Activated CD4-positive, alpha-beta memory T cell treated with anti-CD3 and anti-CD28 coated beads, Interleukin-2, amount 10 ng/mL, durations not matched to agents 7 days and 5 days (primary cell): ENCODE measurements at places on chromosomes 13 and 19. TPM values are rescaled to one million over a fixed set of nuclear protein-coding genes. Genes with fewer than 3 reads are reported as not detected.

The IZUMO2 gene
- total RNA-seq = not detected

The FAM83E gene
- 2.6 TPM for total RNA-seq

The LINGO3 gene
- total RNA-seq = 0.63 TPM

The KISS1R gene
- total RNA-seq = 1.8 TPM

The FLT1 gene
- total RNA-seq = 2.0 TPM

The CGB1 gene
- not detected for total RNA-seq

The TNFSF11 gene
- total RNA-seq = 7.5 TPM

DNA sequence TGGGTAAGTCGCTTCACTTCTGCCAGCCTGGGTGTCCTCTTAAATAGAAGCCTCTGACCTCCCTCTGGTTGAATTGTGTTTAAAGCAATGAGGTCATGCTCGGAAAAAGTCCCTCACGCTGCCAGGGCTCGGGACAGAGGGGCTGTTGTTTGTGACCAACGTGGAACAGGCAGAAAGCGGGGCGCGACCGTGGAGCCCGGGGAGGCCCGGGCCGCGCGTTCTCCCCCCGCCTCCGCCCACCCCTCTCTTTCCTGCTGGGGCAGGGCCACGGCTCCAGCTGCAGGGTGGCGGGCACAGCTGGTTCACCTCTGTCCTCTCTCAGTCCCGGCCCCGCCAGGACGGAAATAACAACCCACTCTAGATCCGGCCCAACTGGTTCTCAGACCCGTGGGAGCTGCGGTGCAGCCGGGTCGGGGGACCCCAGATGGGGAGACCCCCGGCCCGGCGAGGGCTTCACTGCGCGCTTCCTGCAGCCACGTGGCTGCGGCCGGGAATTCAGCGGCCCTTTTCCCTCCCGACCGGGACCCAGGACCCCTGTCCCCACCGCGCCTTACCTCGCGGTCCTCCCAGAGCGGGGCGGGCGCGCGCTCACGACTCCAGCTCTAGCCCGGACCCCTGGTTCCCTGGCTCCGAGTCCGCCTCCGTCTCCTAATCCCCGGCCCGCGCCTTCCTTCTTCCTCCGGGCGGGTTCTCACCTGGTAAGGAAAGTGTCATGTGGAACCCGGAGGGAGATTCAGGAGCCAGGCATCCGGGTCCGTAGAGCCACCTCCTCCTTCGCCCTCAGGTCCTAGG is 1.9 kb downstream of the CDC42EP5 start:
- no peaks in the 10 kb centered on the region for H3K36me3 ChIP-seq
- no peak for DNase-seq
- H3K4me3 ChIP-seq = no peak overlapping the region
- H3K4me1 ChIP-seq = peaks cover 10% of the 10 kb centered on the region
- no peak overlapping the region for H3K27ac ChIP-seq
- peaks cover 42% of the 10 kb centered on the region for H3K27me3 ChIP-seq

GRCh38 chr19:48989701-48990291 is 3.3 kb downstream of the GYS1 start:
- DNase-seq = no peak
- H3K4me1 ChIP-seq = peaks cover 33% of the 10 kb centered on the region
- H3K36me3 ChIP-seq = peaks cover 42% of the 10 kb centered on the region
- no peaks in the 10 kb centered on the region for H3K27me3 ChIP-seq

- no peaks in the 10 kb centered on the region for H3K27me3 ChIP-seq
- H3K36me3 ChIP-seq = peaks cover 58% of the 10 kb centered on the region
- H3K4me3 ChIP-seq = peak overlapping the region; percentile 68
Observed at GRCh38 chr19:41327576-41328156, 17.7 kb downstream of the CCDC97 start.

- H3K4me3 ChIP-seq = no peak overlapping the region
- H3K36me3 ChIP-seq = peaks cover 37% of the 10 kb centered on the region
- no peaks in the 10 kb centered on the region for H3K27me3 ChIP-seq
Observed at GRCh38 chr13:30457306-30457891, 8.3 kb downstream of the HMGB1 start.

- H3K4me1 ChIP-seq = peaks cover 2% of the 10 kb centered on the region
- H3K4me3 ChIP-seq = no peak overlapping the region
- DNase-seq = no peak
- no peaks in the 10 kb centered on the region for H3K27me3 ChIP-seq
Observed at GRCh38 chr13:42116225-42116624, 67.8 kb downstream of the DGKH start.

- no peak overlapping the region for H3K4me3 ChIP-seq
- no peaks in the 10 kb centered on the region for H3K4me1 ChIP-seq
- H3K27me3 ChIP-seq = peaks cover 19% of the 10 kb centered on the region
- H3K27ac ChIP-seq = no peak overlapping the region
- no peak for DNase-seq
Observed at GRCh38 chr13:111527614-111528229, 207.3 kb downstream of the TEX29 start.

DNA sequence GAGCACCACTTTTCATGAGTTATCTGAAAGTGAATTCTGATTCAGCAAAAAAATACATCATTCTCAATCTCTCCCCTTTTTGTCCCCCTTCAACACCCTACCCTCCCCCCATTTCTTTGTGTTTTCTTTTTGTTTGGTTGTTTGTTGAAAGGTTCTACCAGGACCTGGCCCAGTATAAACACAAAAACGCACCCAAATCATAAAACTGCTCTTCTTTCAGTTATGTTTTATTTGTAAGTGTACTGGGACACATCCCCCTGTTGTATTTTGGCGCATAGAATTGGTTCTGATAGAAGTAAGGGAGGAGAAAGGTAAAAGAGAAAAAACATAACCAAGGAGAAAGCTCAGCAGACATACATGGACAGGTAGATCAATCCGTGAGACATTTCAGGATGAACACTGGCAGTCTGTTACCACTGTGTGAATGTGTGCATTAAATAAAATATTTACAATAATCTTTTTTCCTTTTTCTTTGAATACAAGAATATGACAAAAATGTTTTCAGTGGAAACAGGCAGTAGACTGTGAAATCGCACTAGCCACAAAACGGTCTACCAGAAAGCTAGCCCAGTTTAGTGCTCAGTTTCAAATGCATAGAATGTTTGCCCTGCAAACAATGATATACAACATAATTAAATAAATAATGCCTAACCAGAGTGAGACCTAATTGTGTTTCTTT is 4.2 kb downstream of the POU4F1 start:
- no peak overlapping the region for H3K27ac ChIP-seq
- DNase-seq = no peak
- peaks cover 82% of the 10 kb centered on the region for H3K27me3 ChIP-seq
- peaks cover 14% of the 10 kb centered on the region for H3K36me3 ChIP-seq
- H3K4me3 ChIP-seq = no peak overlapping the region

- no peak overlapping the region for H3K4me3 ChIP-seq
- H3K27ac ChIP-seq = no peak overlapping the region
- H3K36me3 ChIP-seq = no peaks in the 10 kb centered on the region
- no peaks in the 10 kb centered on the region for H3K27me3 ChIP-seq
- no peaks in the 10 kb centered on the region for H3K4me1 ChIP-seq
- DNase-seq = no peak
Observed at GRCh38 chr19:17041976-17042375, 15.4 kb upstream of the CPAMD8 start.

GRCh38 chr19:18776288-18776594 is 14.9 kb downstream of the COMP start:
- DNase-seq = no peak
- no peaks in the 10 kb centered on the region for H3K36me3 ChIP-seq
- H3K27ac ChIP-seq = no peak overlapping the region
- no peaks in the 10 kb centered on the region for H3K4me1 ChIP-seq

DNA sequence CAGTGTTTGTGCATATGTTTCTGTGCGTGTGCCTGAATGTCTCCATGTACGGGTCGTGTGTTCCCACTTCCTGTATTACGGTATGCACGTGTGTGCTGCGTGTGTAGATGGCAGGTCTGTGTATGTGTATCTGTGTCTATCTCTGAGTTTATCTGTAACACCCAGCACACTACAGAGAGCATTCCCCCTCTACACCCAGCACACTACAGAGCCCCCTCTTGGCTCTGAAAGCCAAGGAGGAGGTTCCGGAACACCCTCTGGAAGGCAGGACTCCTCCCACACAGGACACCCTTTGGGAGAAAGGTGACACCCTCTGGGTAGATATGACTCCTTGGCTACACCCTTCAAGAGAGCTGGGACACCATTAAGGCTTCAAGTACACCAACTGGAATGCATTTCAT is 2.1 kb upstream of the ERFL start:
- no peak for DNase-seq
- H3K36me3 ChIP-seq = peaks cover 4% of the 10 kb centered on the region
- H3K4me3 ChIP-seq = peak overlapping the region; percentile 22
- H3K27me3 ChIP-seq = peaks cover 46% of the 10 kb centered on the region
- peaks cover 31% of the 10 kb centered on the region for H3K4me1 ChIP-seq
- H3K27ac ChIP-seq = no peak overlapping the region

DNA sequence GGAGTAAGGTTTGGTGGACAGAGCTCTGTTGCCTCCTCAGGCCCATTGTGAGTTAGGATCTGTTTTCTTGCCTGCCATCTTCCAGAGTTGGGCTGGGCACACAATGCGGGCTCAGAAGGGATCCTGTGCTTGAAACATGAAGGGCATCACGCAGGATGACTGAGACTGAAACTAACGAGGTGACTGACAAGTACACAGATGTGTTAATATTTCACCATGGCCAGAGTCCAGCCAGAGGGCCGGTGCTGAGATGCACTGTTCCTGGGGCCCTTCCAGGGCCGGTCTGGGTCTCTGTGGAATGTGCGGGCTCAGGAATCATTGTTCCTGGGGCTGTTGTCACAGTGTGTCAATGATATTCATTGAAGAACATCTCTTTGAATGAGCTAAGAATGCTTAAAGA is 163.7 kb downstream of the URI1 start:
- H3K4me3 ChIP-seq = no peak overlapping the region
- H3K36me3 ChIP-seq = no peaks in the 10 kb centered on the region
- no peaks in the 10 kb centered on the region for H3K4me1 ChIP-seq
- no peaks in the 10 kb centered on the region for H3K27me3 ChIP-seq
- no peak for DNase-seq
- no peak overlapping the region for H3K27ac ChIP-seq

- no peaks in the 10 kb centered on the region for H3K27me3 ChIP-seq
- H3K4me1 ChIP-seq = peaks cover 26% of the 10 kb centered on the region
- H3K27ac ChIP-seq = peak within 1 kb of the TSS; percentile 82
Observed at GRCh38 chr19:45901912-45902650, at the start of gene MYPOP. MYPOP (minus strand) TSS chr19:45902613; CDS start chr19:45901773, 840 bp downstream.

DNA sequence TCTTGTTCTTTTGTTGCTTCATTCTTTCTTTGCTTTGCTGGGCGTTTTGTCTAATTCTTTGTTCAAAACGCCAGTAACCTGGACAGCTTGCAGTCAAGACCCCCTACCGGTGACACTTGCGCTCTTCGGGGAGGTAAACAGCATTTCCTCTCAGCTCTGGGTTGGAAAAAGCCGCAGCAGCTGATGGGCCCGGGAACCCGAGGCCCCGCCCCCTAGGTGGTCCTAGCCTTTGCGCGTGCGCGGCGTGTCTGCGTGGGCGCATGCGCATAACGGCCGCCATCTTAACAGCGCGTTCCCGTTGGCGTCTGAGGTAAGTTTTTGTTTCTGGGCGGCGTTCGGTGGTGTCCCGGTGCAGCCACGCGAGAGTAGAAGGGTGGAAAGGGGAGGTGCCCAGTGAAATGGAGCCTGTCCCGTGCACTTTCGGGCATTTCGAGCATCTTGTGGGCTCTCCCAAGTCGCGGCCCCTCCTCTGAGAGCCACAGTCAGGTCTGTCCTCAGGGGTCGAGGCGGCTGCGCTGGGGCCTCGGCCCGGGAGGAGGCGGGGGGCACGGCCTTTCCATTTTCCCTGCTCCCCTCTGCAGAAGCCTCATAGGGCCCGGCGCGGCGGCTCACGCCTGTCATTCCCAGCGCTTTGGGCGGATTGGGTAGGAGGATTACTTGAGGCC is at the start of gene ZNF559:
Gene ZNF559, plus strand, starts transcription at position 261 of the 665 bp plus-strand sequence. CDS start 14,371 bp downstream, outside the sequence.
- peaks cover 47% of the 10 kb centered on the region for H3K36me3 ChIP-seq
- H3K4me1 ChIP-seq = peaks cover 27% of the 10 kb centered on the region
- peak; percentile 97 for DNase-seq
- H3K27me3 ChIP-seq = no peaks in the 10 kb centered on the region
- H3K27ac ChIP-seq = peak within 1 kb of the TSS; percentile 96

DNA sequence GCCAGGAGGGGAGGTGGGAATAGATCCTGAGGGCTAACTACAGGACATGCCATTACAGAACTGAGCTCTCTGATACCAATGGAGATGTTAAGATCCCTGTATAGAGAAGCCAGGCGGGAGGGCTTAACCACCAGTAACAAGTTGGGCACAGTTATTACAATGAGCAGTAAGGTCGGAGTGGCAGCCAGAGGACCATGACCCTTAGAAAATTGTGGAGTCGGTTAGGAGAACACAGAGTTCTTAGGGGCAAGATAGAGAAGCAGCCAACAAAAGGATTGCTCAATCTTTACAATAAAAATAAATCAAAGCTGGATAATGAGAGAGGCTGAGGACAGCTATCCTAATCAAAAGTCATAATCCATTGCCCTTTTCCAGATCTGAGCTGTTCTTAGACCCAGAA is 10.4 kb downstream of the CPB2 start:
- H3K27ac ChIP-seq = no peak overlapping the region
- H3K4me3 ChIP-seq = no peak overlapping the region
- no peak for DNase-seq
- H3K36me3 ChIP-seq = no peaks in the 10 kb centered on the region
- H3K4me1 ChIP-seq = no peaks in the 10 kb centered on the region

GRCh38 chr13:48801255-48801654 is 147.5 kb downstream of the CYSLTR2 start:
- H3K27ac ChIP-seq = no peak overlapping the region
- DNase-seq = no peak
- no peak overlapping the region for H3K4me3 ChIP-seq
- peaks cover 25% of the 10 kb centered on the region for H3K4me1 ChIP-seq
- H3K36me3 ChIP-seq = peaks cover 12% of the 10 kb centered on the region

DNA sequence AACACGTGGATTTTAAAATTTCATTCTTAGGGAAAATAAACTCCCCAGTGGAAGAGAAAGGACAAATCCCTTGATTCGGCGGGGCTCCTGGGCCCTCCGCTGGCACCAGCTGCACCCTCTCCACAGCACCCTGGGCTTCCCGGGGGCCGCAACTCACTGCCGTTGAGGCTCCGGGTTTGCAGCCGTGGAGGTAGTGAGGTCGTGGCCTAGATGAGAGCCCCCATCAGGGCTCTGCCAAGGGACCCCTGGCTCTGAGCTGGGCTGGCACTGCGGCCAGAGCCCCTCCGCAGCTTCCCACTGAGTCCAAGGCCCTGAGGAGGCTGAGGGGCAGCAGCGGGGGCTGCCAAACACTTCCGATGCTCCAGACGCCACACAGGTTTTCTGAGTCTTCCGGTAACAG is 133.7 kb upstream of the MCF2L start:
- no peak overlapping the region for H3K4me3 ChIP-seq
- H3K27me3 ChIP-seq = no peaks in the 10 kb centered on the region
- H3K27ac ChIP-seq = no peak overlapping the region
- DNase-seq = no peak
- peaks cover 47% of the 10 kb centered on the region for H3K36me3 ChIP-seq
- no peaks in the 10 kb centered on the region for H3K4me1 ChIP-seq
